ENCODE measurements at places on chromosomes 7 and 10.

DNA sequence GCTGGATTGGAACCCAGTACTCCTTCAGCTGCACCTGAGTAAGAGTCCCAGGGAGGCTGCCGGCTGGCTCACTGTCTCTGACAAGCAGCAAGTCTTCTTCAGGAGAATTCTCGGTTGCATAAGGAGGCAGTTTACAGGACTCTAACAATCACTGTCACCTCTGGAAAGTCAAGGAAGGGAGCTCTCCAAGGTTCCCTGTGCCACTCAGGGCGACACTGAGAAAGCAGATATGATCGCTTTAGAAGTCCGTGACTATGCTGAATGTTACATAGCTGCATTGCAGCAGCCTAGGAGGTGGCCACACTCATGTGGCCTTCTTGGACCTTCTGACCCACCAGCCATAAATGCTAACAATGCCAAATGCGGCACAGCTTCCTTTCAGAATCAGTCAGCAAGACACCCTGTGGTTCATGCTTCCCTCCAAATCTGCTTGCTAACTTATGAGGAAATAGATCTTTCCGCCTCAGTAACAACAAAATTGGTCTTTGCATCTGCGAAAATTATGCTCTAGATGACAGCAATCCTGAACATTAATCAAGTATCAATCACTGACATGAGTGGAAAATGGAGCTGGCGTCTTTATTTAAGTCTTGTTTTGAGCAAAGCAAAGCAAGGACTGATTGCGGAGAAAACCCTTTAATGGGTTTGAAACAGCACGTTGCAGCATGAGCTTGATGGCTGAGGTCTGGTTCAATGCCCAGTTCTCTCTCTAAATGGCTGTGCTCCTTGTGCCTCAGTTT is 132.9 kb downstream of the ATXN7L1 start:
- DNase-seq, result no peak

DNA sequence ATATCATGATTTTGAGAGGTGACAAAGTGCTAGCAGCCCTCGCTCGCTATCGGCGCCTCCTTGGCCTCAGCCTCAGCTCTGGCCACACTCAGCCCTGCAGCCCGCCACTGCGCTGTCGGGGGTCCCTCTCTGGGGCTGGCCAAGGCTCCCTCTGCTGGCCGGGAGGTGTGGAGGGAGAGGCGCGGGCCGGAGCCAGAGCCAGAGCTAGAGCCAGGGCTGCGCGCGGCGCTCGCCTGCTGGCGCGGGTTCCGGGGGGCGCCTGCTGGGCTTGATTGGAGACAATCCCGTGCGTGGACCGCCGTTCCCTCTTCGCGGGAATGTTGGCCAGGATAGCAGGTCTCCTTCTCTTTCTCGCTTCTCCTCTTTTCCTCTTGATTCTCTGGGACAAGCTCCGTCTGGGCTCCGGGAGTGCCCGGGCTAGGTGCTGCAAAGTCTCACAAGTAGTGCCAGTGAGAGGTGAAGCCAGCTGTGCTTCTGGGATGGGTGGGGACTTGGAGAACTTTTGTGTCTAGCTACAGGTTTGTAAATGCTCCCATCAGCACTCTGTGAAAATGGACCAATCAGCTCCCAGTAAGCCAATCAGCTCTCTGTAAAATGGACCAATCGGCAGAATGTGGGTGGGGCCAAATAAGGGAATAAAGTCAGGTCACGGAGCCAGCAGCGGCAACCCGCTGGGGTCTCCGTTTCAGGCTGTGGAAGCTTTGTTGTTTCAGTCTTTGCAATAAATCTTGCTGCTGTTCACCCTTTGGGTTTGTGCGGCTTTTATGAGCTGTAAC is 43.4 kb upstream of the ELMO1 start:
- no peak for DNase-seq

DNA sequence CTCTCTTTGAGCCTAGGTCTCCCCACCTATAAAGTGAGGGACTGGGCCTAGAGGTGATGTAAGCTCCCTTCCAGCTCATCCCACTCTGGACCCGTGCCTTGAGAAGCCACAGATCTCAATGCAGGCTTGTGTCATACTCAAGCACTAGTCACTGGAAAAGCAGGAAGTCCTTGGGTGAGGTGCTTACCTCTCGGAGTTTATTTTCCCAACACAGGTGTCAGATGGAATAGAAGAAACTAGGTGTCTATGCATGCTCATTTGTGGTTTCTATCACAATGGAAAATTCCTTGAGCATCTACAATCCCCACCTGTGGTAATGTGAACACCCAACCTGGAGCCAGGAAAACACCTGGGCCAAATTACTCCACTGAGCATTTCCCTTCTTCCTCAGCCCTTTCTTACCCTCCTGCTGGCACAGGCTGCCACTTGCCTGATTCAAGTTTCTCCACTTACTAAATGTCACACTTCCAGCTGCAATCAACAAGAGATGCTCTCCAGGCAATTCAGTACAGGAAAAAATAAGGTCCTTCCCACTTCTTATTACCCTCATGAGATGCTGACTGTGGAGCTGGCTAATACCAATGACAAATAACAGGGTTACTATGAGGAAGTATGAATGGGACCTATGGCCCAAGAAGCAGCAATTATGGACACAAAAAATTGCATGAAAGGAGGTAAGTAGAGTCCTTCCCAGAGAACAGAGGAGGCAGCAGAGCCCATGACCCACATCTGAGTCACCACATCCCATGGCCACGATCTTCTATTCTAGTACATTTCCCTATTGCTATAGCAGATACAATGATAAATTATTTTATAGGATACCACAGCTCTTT is 13.1 kb downstream of the LSM5 start:
- DNase-seq, result no peak

DNA sequence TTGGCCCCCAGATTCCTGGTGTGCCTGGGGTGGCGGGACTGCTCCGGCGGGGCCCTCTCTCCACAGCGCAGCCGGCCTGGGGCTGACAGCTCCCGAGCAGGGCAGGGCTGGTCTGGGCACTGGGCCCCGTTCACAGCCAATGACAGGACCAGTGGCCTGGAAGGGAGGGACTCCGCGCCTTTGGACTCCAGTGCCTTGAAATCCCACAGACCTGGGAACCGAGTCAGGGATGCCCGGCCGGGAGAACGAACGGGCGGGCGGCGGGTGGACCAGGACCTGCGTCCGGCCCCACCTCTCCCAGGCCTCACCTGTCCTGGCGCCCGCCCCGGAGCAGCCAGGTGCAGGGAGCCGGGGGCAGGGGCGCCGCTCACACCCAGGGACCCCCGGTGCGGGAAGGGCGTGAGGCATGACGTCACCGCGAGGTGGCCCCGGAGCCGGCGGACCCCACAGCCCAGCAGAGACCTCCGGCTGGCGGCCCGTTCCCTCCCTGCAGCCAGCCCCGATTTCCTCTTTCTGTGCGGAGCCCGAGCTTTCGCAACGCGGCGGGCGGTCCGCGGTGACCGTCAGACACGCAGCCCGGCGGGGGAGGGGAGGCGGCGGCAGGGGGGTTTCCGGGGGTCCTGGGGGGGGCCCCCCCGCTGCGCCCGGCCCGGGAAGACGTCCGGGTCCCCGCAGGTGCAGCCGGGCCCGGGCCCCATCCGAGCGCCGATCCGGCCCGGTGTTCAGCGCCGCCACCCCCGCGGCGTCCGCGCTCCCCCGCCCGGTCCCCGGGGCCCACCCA is 743 bp downstream of the ADAP1 start:
- peak; percentile 66 for DNase-seq

GRCh38 chr7:155426543-155427410 is 31.2 kb upstream of the EN2 start:
- DNase-seq, result no peak

DNA sequence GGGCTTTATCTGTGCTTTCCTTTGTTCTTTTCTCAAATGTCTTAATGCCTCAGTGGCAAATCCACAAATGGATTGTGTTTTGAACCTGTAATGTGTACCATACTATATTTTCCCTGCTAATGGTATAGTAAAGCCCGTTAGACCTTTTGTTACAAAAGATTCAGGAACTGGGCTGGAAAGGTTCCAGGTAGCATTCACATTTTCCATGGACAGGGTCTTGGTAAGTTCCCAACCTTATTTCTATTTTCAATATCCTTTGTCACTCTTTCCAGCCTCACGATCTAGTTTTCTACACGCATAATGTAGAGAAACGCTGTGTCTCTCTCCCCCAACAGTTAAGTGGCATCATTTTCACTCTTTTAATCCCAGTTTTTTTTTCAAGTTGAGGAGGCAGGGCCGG is 153.0 kb downstream of the PLCE1 start:
- DNase-seq, result no peak

DNA sequence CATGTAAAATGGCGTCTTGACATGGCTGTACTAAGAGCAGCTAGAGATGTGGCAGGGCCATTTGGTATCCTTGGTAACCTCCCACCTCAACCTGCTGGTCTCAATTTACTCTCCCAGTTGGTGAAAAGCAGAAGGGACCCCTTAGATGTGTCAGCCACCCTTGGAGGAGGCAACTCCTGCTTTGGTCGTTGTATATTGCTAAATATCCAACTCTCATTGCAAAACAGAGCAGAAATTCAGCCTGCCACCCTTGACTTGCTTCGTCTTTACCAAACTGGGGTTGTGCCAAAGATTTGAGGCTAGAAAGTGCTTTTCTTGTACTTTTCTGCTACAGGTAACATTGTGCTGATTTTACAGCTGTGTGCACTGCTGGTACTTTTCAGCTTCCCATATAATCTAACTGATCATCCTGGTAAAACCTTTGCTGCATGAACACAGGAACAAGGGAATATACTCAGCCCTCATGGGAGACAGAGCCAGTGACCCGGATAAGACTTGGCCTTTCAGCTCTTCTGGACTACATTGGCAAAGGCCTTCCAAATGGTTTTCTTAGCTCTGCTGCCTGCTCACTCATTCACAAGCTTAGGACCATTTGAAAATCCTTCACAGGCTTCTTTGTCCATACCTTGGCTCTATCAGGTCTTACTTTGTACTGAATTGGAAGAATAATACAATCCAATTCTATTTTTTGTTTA is 2.2 kb upstream of the VSTM4 start:
- no peak for DNase-seq

- DNase-seq, result no peak
Measured at GRCh38 chr10:62726142-62726541, 78.4 kb upstream of the ADO start.

DNA sequence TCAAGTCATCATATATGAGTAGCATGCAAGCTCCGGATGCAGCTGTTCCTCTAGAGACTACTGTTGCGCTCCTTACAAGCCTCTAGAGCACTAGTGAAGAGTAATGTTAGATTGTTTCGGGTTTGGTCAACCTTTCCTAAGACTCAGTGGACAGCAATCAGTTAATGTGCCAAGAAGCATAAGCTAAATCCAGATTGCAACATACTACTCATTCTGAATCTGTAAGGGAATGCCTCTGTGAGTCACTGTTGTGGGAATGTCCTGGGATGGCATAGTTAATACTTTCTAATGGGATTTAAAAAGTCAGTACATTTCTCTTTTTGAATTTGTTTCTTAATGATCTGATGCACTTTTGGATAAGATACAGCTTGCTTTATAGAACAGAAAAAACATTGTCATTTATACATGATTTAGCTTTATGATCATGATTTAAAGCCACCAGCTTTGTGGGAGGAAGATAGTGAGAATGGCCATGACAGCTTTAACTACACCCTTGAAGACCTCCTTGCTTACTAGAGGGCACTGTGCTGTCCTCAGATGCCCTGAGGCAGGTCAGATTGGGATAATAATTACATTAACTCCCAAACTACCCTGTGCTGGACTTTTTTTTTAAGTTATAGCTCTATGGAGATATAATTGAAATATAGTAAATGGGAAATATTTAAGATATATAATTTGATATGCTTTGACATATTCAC is 138.4 kb downstream of the SDK1 start:
- no peak for DNase-seq

- no peak for DNase-seq
Measured at GRCh38 chr10:97752956-97753355, 16.0 kb downstream of the ZFYVE27 start.

GRCh38 chr10:46267132-46267985 is 19.4 kb upstream of the ANTXRL start:
- no peak for DNase-seq

DNA sequence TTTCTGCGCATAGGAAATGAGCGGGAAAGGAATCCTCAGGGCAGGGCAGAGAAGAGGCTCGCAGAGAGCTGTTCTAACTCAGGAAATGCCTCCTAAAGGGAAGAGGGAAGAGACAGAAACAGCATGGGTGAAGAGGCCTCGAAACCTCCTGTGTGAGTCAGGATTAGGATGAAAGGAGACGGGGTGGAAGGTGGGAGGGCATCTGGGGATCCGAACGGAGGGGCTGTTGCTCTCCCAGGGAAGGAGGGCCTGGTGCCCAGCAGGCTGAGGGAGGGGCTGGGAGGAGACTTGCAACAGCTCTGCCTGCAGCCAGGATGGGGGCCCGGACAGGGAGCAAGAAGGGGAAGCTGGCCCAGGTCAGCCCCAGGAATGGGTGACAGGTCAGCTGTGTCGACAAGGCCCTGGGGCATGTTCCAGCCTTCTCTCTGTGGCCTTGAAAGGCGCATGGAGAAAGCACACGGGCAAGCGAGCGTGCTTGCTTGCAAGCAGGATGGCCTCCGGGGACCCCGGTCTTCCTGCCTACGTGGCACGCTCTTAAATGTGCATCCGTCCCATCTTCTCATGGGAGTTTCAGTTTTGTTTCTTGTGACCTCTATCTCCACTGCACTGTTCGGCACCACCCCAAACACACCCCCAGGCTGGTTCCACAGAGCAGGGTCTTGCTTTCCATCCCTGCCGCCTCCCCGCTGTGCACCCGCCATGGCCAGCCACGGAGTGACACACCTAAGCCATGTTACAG is 63.5 kb downstream of the HIPK2 start:
- DNase-seq, result no peak

- DNase-seq, result no peak
Measured at GRCh38 chr7:150398108-150398964, 19.2 kb downstream of the ZNF775 start.

DNA sequence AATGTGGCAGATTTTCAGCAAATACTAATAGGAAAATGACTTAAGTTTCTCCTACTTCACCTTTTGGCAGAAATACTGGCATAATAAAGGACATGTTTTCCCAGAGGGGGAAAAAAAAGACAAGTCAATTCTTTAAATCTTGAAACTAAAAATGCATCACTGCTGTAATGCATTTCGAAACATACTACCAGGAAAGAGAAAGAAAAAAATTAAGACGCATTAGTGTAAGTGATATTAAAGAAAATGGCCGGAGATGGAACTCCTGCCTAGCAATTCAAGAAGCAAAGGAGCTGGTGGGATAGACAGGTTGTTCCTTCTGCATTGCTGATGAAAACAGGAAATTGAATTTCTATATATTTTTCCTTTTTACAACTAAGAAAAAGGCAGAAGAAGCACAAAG is 3.2 kb downstream of the ACTR1A start:
- DNase-seq, result no peak

- DNase-seq, result no peak
Measured at GRCh38 chr10:13812804-13813203, 226.0 kb downstream of the PRPF18 start.
